Stimulated activated naive CD4-positive, alpha-beta T cell treated with Interleukin-2 at 50 U/mL for 16 hours (primary cell): ENCODE measurements at places on chromosomes 1 and 21.

- no peak for DNase-seq
Measured at GRCh38 chr21:36038701-36039497, 21.4 kb downstream of the SETD4 start.

DNA sequence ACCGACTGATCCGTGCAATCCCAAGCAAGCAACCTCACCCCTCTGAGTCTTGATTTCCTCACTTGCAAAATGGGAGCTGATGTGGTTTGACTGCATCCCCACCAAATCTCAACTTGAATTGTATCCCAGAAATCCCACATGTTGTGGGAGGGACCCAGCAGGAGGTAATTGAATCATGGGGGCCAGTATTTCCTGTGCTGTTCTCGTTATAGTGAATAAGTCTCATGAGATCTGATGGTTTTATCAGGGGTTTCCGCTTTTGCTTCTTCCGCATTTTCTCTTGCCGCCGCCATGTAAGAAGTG is 58.4 kb downstream of the FHAD1 start:
- DNase-seq: no peak

- no peak for DNase-seq
Measured at GRCh38 chr21:45366931-45367401, 38.0 kb upstream of the COL18A1 start.

DNA sequence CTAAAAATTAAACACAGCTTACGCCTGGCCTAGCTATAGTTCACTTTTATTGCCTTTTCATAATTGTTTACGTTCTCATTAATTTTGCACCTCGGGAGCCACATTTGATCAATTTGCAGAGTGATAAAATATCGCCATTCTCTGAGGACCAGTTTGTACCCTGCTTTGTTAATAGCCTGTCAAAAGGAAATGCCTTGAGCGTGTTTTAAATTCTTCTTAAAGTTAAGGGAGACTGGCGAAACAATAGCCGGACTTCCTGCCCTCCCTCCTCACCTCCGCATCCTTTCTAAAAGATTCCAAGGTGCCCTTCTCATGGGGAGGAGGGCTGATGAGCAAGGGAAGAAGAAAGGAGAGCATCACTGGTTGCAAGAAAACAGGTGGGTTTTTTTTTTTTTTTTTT is 271.6 kb downstream of the KCNJ6 start:
- DNase-seq: no peak

DNA sequence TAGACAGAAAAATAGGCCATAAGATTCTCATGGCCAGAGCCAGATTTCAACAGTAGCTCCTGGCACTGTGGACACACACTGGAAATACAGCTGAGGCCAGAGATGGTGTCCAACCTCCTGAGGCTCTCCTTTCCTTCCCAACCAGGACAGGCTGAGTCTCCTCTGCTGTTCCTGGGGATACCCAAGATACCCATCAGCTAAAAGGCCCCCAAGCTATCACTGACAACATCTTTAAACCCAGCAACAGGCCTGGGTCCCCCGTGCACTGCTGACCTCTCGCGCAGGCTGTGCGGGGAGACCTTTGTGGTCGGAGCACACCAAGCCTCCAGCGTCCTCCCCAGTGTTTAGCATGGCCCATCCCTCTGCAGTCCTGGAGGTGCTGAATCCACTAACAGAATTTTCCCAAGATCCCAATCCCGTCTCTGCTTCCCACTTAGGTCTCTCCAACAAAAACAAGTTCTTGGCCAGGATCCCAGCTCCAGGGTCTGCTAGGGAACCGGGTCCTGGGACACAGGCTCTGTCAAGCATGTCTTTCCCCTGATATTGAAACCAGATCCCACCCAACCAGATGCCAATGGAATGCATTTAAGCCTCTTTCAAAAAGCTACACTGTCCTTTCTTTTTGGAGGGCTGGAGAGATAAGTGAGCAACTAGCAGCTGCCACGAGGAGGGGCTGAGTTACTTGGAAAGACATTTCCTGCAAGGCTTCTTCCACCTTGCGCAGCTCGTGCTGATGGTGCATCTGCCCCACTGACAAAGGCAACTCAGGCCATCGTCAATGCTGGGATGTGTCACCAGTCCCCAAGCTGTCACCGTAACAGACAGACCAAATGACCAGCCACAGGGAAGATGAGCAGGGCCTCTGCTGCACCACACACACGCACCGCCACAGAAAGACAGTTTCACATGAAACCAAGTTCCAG is 73.2 kb downstream of the BCAR3 start:
- no peak for DNase-seq

- DNase-seq: no peak
Measured at GRCh38 chr1:152519851-152520250, 5.6 kb downstream of the CRCT1 start.

- no peak for DNase-seq
Measured at GRCh38 chr1:241408170-241408569, 51.2 kb upstream of the RGS7 start.

DNA sequence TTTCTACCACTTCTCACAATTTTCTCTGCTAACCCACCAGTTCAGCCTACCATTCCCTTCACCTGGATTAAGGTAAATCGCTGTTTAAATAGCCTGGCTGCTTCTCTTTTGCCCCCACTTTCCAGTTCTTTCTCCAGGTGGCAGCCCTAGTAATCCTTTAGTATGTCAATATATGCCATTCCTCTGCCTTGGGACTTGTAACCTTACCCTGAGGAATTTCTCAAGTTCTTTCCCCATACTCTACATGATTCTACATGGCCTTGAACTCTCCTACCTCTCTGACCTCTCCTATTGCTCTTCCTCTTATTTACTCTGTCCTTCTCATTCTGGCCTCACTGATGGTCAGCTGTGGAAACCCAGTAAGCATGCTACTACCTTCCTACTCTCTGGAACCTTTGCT is 546.0 kb downstream of the PLA2G4A start:
- DNase-seq: no peak

DNA sequence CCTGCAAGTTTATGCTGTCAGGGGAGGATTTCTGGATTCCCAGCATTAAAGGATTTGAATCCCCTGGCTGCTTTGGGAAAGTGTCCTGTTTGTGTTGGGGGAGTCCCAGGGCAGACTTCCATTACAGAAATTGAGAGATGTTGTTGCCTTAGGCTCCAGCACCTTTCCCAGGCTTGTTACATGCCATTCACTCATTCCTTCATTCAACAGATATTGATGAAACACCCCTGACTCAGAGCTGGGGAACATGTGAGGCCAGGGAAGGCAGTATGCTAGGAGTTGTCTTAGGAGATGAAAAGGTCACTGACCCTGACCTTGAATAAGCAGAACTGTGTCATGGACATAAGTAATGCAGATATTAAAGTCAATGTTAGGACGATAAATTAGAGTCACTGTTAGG is 161.7 kb downstream of the NTMT2 start:
- no peak for DNase-seq

- DNase-seq: no peak
Measured at GRCh38 chr1:78277253-78277652, 213.5 kb upstream of the PTGFR start.
